ENCODE measurements at places on chromosomes 3 and 15.

- DNase-seq: no peak
Measured at GRCh38 chr3:194287374-194287773, 63.8 kb downstream of the CPN2 start.

DNA sequence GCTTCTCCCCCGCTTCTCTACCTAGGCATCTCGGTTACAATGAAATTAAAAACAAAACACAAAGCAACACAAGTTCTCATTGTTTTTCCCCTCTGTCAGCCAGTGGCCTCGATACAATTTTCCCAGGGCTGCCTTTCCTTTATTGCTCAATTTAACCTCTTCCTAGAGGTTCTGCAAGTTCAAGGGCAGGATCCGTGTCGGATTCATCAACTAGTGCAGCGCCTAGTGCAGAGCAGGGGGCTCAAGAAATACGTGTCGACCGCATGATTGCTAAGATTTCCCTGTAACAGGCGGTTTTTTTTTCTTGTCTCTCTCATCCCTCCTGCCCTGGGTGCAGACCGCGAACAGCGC, 1.4 kb upstream of the BHLHE40 start:
- DNase-seq: no peak

- DNase-seq: no peak
Measured at GRCh38 chr3:36362973-36363372, 17.3 kb upstream of the STAC start.

GRCh38 chr3:54670201-54671000, 257.5 kb downstream of the LRTM1 start:
- DNase-seq: peak; percentile 44

DNA sequence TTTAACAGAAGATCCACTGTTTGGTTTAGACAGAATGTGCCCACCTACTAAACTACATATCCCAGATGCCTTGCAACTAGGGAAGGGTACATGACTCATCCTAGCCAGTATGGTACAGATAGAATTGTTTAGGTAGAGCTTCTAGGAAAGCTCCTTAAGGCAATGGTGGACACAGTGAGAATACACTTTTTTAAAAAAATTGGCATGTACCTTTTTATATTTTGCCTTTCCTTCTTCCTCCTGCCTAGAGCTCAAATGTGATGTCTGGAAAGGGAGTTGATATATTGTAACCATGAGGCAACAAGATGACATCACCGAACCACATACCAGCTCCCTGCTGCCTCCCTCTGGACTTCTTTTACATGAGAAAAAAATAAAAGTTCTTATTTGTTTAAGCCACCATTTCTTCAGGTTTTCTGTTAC, 14.4 kb upstream of the C3orf80 start:
- no peak for DNase-seq

DNA sequence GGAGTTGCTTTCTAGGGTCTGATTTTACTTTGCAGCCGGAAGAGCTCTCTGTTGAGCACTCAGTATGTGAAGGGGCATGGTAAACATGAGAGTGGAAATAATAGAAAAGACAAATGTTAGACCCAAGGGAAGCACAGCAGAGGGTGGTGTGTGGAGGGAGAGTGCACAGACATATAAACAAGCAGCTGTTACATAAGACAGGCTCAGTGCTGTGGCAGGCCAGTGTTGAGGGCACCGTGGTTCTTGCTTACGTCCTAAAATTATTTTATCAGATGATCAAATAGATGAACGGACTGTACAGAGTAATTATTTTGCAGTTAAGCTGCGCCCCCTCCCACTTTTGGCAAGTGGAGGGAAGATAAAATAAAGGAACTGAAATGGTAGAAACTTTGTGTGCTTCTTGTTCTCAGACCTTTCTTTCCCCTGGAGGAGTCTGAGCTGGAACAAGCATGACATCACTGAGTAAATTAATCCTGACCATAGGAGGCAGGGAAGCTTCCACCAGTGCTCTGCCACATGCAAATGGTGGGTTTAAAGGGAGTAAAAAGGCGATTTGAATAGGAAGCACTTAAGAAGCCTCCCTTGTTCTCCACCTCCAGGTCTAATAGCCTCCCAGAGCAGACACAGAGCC, 205.6 kb downstream of the IL20RB start:
- DNase-seq: peak; percentile 72

- no peak for DNase-seq
Measured at GRCh38 chr3:138513090-138513843, 78.9 kb downstream of the ESYT3 start.

- DNase-seq: no peak
Measured at GRCh38 chr3:122060040-122060698, 5.0 kb downstream of the CD86 start.

- DNase-seq: no peak
Measured at GRCh38 chr3:31053299-31053698, 158.8 kb upstream of the GADL1 start.

- DNase-seq: no peak
Measured at GRCh38 chr3:194279701-194280360, 71.3 kb downstream of the CPN2 start.

- no peak for DNase-seq
Measured at GRCh38 chr15:77905301-77905920, 172.1 kb downstream of the TBC1D2B start.

GRCh38 chr3:184409331-184409926, 29.6 kb downstream of the CHRD start:
- no peak for DNase-seq

DNA sequence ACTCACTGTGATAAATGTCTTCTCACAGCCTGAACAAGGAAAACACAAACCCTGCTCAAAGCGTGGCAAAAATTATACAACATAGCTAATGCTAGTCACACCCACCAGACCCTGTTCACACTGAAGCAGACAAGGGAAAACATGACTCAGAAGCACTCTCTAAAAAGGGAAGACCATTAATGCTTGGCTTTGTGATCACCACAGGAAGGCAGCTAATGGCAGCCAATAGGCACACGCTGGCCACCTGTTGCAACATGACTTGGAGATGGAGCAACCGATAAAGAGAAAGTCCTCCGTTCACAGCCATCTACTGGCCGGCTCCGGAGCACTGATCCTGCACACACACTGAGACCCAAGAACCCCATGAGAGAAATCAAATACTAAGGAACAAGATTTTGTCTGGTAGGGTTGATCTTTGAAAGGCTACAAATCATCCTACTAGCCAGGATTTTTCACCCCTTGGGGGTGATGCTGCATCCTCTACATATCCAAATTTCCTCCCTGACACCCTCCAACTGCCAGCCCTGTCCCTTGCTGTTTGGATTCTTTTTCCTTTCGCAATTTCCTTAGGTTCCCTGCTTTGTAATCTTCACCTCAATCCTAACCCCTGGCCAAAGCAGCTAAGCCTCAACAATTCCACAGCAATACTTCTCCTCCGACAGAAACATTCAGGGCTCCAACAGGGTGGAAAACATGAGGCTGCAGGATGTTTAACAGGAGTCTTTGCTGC, 3.2 kb downstream of the ZXDC start:
- no peak for DNase-seq

GRCh38 chr15:65723876-65724275, 68.2 kb downstream of the DENND4A start:
- no peak for DNase-seq

GRCh38 chr3:157312376-157312745, 124.3 kb upstream of the PTX3 start:
- DNase-seq: no peak

DNA sequence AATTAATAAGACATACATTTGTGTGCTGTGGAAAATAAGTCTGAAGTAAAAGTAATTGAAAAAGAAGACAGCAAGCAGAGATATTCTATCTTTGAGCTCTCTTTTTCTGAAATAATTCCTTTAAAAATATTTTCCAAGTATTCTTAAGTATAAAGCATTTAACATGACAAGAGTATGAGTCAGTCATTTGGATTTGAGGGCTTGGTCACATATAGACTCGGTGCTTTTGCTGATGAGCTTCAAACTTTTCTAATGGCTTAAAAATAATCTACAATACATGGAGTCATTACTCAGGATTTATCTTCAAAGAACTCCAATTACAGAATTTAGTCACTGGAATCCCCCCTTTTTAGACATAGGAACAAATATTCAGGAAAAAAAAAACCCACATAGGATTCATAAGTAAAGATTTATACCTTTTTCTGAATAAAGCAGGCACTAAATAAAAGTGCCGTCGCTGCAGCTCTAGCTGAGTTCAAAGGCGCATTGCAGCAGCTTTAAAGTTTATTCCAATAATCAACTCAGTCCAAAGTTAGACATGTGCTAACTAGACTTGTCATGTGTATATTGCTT, 147.5 kb downstream of the CTNNB1 start:
- no peak for DNase-seq

- no peak for DNase-seq
Measured at GRCh38 chr3:193777524-193777923, 184.5 kb downstream of the OPA1 start.

DNA sequence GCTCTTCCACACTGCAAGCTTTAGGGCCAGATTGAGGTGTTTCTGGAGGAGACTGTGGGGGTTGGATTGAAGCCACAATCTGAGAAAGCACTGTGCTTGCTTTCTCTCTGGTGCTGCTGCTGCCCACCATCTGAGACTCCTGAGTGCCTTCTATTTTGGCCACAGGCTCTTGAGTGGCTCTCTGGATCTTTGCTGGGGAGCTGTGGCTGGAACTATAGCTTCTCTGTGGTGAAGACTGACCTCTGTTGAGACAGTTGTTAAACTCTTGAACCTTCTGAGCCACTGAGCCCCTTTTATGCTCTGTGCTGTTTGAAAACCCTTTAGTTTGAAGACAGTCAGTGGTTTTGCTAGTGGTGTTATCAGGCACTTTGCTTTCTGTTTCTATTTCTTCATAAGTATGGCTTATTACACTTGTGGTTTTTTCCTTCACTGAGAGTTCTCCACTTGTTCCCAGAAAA, 108.7 kb upstream of the TSPAN3 start:
- no peak for DNase-seq

DNA sequence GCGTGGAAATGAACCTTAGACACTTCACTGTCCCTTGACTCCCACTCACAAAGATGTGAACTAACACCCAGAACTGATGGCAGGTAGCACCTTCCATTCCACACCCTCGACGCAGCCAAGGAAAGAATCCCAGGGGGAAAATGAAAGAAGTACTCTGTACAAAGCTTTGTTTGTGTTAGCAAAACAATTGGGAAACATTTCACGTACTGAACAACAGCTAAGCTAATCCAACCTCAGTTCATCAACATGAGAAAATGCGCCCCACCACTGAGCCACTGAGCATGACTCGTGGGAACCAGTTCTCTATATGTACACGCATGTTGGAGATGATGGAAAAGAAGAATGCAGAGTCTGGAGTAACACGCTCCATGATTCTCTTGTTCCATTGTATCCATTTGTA, 32.0 kb downstream of the CORO2B start:
- DNase-seq: no peak

DNA sequence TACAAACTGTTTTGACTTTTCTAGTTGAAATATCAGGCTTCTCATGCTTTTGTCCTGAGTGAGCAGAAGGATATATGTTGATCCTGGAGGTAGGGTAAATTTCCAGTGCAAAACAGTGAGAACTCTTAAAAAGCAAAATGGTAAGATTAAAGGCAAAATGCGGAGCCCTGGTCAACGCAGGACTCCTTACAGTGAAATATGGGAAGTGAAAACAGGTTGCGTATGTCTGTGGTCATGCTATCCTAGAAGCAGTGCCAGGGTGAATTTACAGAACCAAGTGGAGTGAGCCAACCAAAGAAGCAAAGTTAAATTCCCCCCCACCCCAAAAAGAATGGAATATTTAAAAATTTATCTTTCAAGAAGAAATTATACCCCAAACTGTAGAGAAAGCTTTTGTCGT, 256.4 kb downstream of the NR2F2 start:
- DNase-seq: no peak

DNA sequence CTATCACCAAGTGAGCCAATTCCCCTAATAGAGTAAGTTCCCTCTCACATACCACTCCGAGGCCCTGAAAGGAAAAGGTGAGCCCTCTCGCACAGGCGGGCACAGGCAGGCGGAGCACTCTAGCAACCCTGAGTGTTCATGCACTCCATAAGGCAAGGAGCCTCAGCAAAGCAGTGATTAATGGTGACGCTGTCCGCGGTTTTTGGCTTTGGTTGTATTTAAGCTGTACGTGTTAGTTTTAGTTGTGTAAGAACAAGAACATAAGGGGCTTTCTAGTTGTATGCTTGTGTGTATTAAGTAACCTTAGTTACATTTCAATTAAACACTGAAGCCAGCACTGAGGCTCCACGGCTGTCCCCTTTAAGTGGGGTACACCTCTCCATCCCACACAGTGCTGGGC, 33.1 kb downstream of the KLHL25 start:
- DNase-seq: no peak

DNA sequence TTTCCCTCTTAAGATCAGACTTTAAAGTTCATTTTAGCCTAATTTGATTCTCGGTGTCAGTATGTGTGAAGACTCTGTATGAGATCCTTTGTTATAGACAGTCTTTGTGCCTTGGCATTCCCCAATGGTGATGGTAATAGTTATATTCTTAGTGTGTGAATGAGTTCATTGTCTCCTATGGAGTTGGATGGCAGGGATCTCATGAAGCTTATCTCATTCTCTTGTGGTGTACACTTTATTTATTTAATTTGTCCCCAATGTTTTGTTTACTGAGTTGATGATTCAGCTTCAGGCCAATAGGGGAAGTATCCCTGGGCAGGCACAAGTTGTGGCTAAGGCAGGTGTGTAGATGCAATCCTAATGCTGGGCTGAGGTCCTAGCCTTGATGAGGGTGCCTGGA, 222.0 kb upstream of the DPPA4 start:
- no peak for DNase-seq

DNA sequence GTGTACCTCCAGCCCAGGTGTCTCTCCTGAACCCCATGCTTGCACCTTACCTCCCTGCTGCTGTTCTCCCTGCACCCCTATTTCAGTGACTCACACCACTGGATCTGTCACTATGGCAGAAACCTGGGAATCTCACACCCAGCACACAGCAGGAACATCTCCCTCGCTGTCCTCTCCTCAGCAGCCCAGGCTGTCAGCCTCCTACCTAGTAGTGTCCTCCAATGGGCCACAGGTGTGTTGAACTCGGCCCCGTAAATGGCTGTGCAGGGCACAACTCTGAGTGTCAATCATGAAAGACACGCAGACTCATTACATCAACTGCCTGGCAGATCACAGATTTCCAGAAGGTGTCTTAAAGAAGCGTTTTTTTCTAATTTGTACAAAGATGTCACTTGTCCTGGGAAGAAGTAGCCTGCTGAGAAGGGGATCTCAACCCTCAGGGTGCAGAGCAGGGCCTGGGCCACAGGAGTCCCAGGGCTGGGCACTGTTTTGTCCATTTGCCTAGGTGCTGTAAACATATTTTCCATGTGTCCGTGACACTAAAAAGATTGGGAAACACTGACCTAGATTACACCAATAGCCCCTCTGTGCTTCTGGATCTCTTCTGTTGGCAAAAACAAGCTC, 33.8 kb downstream of the HOMER2 start:
- DNase-seq: no peak

- no peak for DNase-seq
Measured at GRCh38 chr3:73207946-73208440, 146.5 kb downstream of the EBLN2 start.

- no peak for DNase-seq
Measured at GRCh38 chr3:52831500-52832301, 1.2 kb upstream of the ITIH4 start.

- DNase-seq: no peak
Measured at GRCh38 chr15:76930831-76931396, 635 bp upstream of the RCN2 start.

All from neural progenitor cell (in vitro differentiated cells).